Dermis blood vessel endothelial cell (primary cell): ENCODE measurements at places on chromosomes 7 and 10. TPM values are rescaled to one million over a fixed set of nuclear protein-coding genes. Genes with fewer than 3 reads are reported as not detected.

- DNase-seq: no peak
Observed at GRCh38 chr7:155408651-155409586, 49.0 kb upstream of the EN2 start.

GRCh38 chr10:602391-603005 is 87.0 kb downstream of the DIP2C start:
- DNase-seq: no peak

DNA sequence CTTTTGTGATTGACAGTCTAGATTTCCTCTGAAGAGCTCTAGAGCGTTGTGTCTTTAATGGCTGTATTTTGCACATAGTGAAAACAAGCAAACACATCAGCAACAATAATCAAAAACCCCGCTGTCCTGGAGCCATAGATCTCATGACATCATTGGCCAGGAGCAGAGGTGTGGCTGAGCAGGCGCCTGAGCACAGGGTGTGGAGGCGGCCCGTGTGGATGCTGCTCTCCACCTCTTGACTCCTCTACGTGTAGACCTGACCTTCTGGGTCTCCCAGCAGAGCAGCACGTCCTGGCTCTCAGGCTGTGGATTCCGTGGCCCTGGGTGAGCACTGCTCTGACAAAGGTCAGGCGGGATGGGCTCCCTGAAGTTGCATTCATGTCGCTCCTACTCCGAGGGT is 63.0 kb upstream of the INSYN2A start:
- DNase-seq: no peak

DNA sequence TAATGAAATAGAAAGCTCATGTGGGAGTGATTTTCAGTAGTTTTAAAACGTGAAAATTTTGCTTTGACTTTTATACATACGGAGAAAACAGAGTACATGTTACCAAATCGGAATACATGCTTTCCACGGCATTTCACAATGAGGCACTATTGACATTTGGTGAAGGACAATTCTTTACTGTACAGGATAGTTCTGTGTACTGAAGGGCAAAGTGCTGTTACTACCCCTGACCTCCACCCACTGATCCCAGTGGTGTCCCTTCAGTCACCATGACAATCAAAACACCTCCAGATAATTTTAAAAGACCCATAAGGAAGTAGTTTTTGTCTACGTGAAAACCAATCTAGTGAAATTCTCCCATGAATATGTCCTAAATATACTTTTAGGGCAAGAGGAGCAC is 33.1 kb upstream of the ANK3 start:
- DNase-seq: no peak

DNA sequence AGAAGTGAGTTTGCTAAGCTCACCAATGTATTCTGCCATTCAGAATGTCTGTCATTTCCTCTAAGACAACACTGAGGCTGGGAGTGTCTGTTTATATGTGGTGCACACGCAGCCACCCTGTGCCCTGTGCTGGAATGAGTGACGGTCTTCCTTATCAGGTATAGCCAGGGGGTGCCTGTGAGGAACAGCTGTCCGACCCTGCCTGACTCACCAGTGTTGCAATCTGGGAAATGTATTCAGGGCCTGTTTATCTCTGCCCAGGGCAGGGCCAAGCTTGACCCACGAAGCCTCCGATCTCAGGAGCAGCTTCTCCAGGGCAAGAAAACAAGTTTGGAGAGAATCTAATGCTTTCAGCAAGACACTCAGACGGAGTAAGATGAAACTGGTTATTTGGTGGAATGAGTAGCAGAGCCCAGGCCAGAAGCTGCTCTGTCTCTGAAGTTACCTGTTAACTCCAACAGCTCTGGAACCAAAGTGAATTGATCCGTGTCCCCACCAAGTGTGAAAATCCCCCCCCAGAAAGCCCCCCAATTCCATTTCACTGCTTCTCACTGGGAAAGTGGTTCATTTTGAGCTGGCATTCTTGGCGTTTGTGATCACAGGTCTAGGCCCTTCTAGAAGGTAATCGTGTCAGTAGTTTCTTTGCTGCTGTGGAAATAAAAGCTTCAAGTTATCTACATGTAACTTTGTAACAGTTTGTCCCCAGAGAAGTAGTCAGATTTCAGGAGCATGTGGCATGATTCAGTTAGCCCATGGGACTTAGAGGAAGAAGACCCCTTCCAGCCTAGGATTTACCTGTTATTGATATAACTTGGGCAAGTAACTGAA is 6.1 kb upstream of the UBE2H start:
- peak; percentile 96 for DNase-seq

DNA sequence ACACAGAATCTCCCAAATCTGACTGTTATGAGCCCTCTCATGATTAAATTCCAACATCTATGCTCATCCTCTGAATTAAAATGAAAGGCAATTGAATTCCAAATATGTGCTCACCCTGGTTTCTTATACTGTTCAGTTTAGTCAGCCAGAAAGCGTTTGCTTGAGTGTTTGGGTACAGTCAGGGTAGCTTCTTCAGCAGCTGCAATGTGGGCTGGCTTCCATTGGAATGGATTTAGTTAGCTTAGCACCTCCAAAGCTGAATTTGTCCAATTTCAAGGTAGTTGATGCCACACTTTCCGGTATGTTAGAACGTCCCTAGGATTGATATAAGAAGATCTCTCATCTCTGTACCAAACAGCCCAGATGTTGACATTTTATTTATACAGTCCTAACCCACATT is 9.3 kb downstream of the KLHL7 start:
- DNase-seq: no peak

GRCh38 chr10:76245951-76246495 is 814.6 kb downstream of the LRMDA start:
- DNase-seq: no peak

GRCh38 chr7:114302858-114303257 is 111.8 kb upstream of the FOXP2 start:
- DNase-seq: no peak

DNA sequence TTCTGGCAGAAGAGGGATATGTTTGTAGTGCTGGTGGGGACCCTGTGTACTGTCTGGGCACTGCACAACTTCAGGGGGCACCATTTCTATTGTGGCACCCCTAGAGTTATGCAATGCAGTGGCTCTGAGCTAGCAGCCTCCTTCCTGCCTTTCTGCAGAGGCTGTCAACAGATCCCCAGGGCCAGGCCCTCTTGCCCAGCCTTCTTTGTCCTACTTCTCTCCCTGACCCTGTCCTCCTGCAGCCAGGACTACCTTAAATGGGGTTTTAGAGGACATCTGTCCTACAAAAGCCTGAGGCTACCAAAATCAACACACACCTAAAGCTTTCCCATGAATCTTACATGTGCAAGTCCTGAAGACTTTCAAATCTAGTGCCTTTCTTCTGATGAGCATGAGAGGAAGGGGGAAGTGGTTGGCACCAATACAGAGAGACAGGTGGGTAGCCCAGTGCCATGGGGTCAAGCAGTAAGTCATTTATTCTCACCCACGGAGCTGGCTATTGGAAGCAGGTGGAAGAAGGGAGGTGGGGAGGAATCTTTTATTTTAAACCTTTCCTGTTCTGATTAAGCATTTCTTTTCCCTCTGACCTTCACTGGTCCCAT is 2.4 kb downstream of the SPOCK2 start:
- no peak for DNase-seq

GRCh38 chr10:130747356-130747755 is 564.2 kb downstream of the TCERG1L start:
- no peak for DNase-seq

GRCh38 chr7:85583131-85583953 is 396.5 kb upstream of the SEMA3D start:
- no peak for DNase-seq

DNA sequence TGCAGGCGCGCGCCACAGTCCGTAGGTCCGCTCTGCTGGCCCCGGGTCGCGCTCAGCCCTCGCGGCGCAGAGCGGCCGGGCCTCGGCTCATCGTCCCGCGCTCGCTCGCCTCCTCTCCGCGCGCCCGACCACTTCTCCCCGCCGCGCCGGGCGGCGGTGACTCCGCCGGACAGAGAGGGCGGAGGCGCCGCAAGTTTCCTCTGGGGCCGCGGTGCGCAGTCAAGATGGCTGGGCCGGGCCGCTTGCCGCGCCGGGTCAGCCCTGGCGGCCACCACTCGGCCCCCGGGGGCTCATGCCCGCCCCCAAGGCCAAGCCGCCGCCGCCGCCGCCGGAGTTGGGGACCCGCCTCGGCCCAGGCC is 441 bp downstream of the FZD8 start:
- peak; percentile 62 for DNase-seq

GRCh38 chr7:121945480-121946236 is 72.7 kb downstream of the PTPRZ1 start:
- DNase-seq: no peak

DNA sequence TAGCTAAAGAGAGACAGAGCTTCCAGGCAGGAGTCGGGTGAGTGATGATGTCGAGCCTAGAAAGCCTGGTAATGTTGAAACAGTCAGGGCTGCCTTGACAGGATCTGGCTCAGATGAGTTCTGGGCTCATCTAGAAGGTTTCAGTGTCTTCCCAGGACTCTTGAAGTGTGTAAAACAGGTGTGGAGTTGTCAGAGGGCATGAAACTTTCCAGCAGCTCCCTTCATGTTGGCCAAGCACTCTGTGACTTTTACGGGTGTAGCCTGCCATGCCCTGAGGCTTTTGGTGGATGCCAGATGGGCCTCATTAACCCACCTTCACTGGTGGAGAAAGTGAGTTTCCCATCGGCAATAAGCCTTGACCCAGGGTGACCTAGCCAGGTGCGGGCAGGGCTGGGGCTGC is 66.4 kb upstream of the PDCD4 start:
- DNase-seq: no peak

- peak; percentile 7 for DNase-seq
Observed at GRCh38 chr10:86139066-86139657, 227.4 kb downstream of the GRID1 start.

GRCh38 chr7:132654150-132654549 is 77.9 kb upstream of the PLXNA4 start:
- DNase-seq: peak; percentile 8

DNA sequence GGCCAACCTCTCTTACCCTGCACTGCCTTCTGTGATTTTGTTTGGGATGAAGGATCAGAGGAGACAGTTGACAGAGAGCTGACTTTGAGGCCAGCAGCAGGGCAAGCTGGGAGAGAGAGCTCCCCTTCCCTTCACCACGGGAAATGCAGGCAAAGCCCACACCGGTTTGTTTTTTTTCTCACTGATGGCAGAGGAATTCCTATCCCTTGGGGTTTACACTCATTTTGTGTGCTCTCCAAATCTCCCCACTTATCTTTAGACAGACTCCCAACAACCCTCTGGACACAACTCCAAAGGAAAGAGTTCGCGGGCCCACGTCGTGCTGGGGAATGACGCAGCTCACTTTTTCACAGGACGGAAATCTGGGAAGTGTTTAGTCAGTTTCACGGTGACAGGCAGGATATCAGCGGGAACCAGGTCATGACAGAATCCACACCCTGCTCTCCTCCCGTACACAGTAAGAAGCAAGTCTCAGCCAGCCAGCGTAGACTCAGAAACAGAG is 68.3 kb upstream of the FAM171A1 start:
- peak; percentile 57 for DNase-seq

DNA sequence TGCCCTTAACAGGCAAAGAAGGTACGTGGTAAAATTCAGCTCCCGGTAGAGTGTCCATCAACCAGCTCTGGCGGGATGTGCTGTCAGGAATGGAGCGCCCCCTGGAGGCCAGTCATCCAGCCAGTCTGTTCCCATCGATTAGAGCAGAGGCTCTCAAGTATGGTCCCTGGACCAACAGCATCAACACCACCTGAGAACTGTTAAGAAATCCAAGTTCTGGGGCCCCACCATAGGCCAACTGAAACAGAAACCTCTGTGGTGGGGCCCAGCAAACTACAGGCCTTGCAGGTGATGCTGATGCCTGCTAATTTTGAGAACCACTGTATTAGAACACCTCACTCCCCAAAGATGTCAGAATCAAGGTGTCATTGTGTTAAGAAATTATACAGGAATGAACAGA is 109.2 kb downstream of the DPY19L1 start:
- DNase-seq: peak; percentile 42

The VSIR gene
- 25.1 and 42.2 TPM in 2 replicates for total RNA-seq

The IGFBP1 gene
- 0.34 and 0.47 TPM in 2 replicates for total RNA-seq

The DOCK4 gene
- 155 and 162 TPM in 2 replicates for total RNA-seq

The TMEM213 gene
- not detected in 2 replicates for total RNA-seq

The CALML5 gene
- total RNA-seq: not detected in 2 replicates

The TET1 gene
- total RNA-seq: 1.2 TPM in 2 replicates

The BMPER gene
- 0.70 and 1.0 TPM in 2 replicates for total RNA-seq

The SFTPA2 gene
- under 0.01 TPM in 1 of 2 replicates, not detected in the other for total RNA-seq

The BTBD16 gene
- not detected in 2 replicates for total RNA-seq

The DNAJB9 gene
- 22.4 and 41.5 TPM in 2 replicates for total RNA-seq

The PRSS37 gene
- total RNA-seq: not detected in 2 replicates
